ENCODE measurements at places on chromosomes 16 and 17.

DNA sequence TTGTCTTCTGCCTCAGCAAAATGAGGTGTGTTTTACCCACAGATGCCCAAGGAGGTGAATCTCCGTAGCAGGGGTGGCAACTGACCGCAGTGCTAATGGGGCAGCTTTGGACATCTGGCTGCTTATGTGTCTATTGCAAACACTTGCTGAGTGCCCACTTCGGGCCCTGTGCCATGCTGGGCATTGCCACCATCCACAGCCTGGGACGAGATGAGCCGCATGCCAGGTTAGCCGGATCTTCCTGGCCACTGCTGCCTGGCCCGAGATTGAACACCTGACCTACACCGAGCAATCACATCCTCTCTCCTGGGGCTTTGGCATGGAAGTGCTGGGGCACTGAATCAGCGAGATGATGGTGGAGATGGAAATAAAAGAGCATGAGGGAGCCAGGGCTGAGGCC lies 238.7 kb downstream of the GSG1L start:
- no peak for DNase-seq

GRCh38 chr16:89322321-89323119 lies 105.0 kb downstream of the ZNF778 start:
- peak; percentile 67 for DNase-seq

DNA sequence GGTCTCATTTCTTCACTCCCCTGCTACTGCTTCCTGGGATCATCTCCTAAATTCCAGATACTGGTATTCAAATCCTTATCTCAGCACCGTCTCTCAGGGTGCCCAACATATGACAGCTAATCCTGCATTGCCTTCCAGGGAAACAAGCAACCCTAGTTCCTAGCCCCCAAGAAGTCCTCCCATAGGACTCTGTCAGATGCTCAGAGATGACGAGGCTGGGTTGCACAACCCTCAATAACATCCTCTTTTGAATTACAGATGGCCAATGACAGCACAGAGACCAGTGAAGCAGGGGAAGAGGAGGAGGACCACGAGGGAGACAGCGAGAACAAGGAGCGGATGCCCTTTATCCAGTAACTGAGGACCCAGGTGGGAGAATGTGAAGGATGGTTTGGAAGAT lies 45.0 kb upstream of the CLEC3A start:
- no peak for DNase-seq

DNA sequence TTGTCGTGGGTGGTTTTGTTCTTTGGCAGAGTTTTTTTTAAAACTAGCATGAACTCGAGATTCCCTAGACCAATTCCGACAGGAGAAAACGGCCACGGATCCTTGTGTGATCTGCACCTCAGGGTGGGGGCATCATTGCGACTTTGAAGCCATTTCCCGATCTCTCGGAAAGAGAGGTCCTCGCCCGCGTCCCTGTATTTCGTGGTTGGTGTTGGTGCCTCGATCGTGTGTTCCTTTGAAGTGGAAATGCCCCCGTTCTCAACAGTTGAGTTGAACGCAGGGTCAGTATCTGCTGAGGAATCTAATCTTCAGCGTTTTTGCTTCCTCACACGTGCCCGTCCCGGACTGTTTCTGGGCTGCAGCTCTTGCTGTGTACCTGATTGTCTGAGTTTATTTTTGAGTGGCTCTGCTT lies 1.1 kb downstream of the CRAMP1 start:
- no peak for DNase-seq

DNA sequence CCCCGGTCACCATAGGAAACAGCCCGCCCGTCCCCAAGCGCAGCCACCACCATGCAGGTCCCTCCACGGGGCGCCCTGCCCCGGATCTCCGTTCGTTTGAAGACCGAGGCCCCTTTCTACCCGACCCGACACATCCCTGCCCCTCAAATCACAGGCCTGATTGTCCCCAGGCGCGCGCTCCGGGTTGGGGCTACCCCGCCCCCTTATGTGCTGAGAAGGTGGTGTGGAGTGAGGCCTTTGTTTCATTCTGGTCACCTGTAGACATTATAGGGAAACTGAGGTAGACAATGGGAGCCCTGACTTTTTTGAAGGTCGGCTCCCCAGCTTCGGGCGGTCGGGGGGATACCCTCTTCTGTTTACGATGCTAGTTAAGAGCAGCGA lies 763 bp upstream of the ACTG1 start:
- peak; percentile 31 for DNase-seq

- no peak for DNase-seq
Observed at GRCh38 chr16:7422036-7422888, 89.6 kb downstream of the RBFOX1 start.

DNA sequence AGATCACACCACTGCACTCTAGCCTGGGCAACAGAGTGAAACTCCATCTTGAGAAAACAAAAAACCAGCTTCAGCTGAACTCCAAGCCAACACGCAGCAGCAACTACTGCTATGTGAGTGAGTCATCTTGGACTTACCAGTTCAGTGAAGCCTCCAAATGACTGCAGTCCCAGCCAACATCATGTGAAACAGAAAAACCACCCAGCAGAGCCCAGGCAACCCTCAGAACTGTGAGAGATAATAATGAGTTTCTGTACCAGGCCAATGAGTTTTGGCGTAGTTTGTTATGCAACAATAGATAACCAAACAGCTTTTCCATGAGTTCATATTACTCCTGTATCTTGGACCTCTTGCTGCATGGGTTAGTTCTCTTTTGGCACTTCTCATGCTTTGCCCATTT lies 23.3 kb downstream of the PHF12 start:
- DNase-seq: no peak

DNA sequence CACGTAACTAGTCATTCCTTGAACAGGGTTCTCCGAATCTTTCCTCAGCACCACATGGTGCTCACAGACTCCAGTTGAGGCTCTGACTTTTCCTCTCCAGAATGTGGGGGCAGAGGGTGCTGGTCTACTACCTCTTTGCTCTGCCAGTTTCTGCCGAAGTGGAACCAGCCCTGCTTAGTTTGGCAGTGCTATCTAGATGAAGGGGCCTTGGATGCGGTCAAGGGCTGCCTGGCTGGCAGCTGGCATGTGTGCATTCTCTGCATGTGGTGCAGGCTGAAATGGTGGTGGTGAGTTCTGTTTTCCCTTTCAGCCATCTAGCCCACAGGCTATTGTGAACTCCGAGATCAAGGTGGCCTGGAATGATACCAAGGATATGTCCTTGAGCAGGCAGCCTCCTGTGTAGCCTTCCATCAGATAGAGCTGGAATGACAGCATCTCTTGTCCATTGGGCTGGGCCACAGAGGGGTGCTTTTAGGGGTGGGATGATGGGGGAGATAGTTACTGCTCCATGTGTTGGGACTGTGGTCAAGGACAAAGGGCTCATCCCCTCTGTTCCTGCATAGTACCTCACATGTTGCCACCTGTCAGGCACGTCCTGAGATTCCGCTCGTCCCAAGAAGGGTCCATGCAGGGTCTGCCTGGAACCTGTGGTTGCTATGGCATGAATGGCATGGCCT lies 2.0 kb downstream of the DYNLL2 start:
- no peak for DNase-seq

- no peak for DNase-seq
Observed at GRCh38 chr17:7586673-7587419, 3.0 kb downstream of the SOX15 start.
